NCI-H82 (cell line): ENCODE measurements at places on chromosomes 16 and 17.

DNA sequence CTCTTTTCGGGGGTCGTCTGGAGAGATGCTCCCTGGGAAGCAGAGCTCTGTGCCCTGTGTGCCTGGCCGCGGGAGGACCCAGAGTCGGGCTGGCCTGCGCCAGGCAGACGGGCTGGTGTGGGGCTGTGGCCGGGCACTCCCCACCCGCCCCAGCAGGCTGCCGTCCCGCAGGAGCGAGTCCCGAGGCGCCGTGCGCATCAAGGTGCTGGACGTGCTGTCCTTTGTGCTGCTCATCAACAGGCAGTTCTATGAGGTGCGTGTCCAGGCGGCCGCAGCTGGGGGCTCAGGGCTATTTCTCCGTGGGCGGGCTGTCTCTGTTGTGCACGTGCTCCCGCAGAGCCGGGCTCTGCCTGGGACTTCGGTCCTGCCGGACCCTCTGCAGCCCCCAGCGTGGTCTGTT lies 15.0 kb downstream of the TSC2 start:
- DNase-seq, result no peak

DNA sequence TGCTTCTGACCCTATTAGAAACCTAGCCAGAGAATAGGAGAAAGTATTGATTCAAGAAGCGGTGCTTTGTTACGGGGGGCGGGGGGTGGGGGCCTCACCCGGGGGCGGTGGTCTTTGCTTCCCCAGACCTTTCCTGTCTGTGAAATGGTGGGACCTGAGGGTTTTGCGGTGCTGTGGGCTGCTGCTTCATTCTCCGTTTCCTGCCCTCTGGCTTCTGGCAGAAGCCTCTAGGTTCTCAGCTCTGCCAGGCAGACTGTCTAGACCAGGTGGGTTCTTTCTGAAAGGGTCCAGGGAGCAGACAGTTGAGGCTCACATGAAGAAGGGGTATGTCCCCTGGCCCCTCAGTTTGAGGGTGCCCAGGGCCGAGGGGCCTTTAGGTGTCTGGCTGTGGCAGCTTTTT lies 14.0 kb downstream of the GSE1 start:
- no peak for DNase-seq

GRCh38 chr17:15285466-15285865 lies 20.3 kb upstream of the PMP22 start:
- DNase-seq, result no peak

GRCh38 chr17:36011201-36011600 lies 6.6 kb downstream of the CCL23 start:
- DNase-seq, result no peak

DNA sequence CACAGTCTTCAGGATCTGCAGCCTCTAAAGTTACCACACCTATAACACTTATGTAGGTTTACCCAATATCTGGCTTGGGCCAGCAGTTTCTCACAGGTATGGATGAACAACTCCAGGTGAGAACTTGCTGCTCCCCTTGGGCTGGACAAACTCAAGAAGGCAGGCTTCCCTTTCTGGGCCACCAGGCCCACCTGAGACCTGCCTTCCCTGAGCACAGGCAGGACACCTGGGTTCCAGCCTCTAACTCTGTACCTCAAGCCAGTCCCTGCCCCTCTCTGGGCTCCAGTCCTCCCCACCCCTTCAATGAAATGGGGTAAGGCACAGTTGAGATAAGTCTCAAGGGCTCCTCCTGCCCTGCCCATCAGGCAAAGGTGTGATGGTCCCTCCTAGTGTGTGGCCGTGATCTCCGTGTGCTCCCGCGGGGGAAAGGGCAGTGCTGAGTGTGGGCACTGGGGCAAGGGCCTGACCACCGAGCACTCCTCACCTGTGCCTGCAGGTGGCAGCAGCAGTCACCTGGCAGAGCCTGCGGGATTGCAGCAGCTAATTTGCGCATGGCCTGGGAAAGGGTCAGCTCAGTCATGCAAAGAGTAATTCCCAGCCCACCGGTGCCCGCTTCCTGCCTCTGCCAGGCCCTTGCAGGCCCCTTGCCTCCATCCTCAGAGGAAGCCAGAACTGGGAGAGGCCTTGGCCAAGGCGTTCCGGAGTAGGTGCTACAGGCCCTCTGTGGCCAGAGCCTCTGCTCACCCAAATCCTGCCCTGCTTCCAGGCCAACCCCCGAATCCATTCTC lies 28.2 kb upstream of the ADGRG1 start:
- DNase-seq, result peak; percentile 69

- DNase-seq, result no peak
Observed at GRCh38 chr16:707062-707538, 1.5 kb upstream of the FBXL16 start.

GRCh38 chr17:55768936-55769624 lies 18.2 kb downstream of the PCTP start:
- DNase-seq, result no peak
